ENCODE measurements at places on chromosomes 3 and 15.

GRCh38 chr3:119301662-119302061 is 7.5 kb downstream of the ARHGAP31 start:
- no peak for DNase-seq

DNA sequence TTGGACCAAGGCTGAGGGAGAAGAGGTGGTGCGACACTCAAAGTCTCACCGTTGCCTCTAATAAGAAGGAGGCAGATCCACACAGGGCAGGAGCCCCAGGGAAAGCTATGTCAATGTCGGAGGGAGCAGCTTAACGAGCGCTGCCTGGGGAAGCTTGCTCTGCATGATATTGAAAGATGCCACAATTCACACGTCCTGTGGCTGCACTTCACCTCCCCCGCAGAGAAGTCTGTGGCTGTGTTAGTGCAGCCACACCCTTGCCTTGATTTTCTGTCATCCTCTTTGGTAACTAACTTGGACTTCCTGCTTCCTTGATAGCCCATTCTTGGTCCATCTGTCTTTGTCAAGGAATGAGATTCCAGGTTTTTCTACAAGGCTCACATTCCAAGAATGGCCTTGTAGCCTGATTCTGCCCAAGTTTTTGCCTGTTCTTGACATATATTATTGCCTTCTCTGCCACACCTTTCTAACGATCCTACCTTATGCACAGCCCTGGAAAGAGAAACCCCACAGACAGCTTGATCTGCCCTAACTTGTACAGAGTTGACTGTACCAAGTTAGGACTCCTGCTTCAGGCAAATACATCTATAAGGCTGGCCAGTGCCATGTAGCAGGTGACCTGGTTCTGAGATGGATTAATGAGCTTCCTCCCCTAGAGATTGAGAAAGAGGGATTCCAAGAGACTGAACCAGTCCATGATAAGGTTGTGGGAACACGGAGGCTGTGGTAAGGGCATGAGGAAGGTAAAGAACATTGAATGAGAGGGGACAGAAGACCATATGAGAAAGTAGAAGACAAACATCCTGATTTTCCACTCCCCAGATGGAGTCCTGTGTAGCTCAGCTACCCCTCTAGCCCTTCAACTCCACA is 153.0 kb upstream of the WNT5A start:
- DNase-seq: no peak

DNA sequence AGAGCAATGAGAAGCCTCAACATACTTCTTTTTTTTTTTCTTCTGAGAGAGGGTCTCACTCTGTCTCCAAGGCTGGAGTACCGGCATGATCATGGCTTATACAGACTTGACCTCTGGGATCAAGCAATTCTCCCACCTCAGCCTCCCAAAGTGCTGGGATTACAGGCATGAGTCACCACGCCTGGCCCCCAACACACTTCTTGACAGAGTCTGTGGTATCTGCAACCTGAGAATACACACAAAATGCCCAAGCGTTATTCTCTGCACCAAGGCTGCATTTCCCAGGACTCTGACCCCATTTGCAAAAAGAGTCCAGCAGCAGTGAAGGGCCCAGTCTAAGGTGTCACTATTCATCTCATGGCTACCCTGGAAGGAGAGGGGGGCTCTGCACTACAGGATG is 42.7 kb upstream of the BLM start:
- no peak for DNase-seq

GRCh38 chr3:24339266-24339825 is 155.3 kb downstream of the THRB start:
- DNase-seq: no peak

DNA sequence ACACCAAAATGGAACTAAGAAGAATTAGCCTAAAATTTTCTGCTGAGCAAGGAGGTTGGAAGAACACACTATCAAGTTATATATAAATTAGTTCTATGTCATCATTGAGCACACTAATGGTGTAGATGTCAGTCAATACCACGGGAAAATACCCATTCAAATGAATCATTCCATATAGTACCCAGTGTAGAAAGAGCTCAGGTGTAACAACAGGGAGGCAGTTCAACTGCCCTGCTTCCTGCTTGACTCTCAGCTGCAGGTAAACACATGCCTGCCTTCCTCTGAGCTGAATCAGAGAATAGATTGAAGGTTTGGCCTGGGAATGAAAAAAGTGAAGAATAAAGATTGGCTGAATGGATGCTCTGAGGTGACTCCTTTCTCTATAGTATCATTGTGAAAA is 1088.0 kb downstream of the AGBL1 start:
- no peak for DNase-seq

- no peak for DNase-seq
Observed at GRCh38 chr3:188868803-188869202, 303.0 kb upstream of the TPRG1 start.

GRCh38 chr3:146626403-146627122 is 21.4 kb upstream of the PLSCR5 start:
- DNase-seq: no peak

- DNase-seq: no peak
Observed at GRCh38 chr3:86990734-86991481, at the start of gene VGLL3. TSS of gene VGLL3 (minus strand) at chr3:86991149. CDS start at chr3:86990743, 406 bp downstream.

DNA sequence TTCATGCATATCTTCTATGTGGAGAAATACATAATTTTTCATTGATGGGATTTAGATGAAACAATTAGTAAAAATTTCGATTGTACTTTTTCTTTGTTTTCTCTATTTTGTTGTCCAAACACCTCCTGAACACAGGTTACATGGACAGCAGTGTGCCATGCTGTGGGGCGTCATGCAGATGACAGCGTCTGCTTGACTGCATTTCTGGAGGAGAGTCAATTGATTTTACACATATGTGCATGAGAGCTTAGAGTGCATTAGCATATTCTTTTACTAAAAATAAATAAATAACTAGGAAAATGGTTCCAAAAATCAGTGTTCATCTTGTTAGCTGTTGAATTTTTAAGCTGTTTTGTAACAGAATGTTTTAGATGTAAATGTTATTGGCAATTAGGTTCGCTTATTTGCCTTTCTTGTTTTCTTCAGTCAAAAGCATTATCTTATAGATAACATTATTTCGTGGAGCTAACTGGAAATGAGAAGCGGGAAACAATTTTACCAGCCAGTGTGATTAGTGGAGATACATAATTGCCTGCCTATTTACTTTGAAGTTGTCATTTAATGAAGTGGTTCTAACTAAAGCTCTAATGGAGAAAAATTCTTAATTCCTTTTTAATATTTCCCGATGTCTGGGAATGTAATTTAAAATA is 82.7 kb upstream of the VGLL3 start:
- no peak for DNase-seq

GRCh38 chr15:63339006-63339766 is 42.5 kb downstream of the CA12 start:
- no peak for DNase-seq

GRCh38 chr3:97860364-97860763 is 38.6 kb downstream of the CRYBG3 start:
- no peak for DNase-seq

DNA sequence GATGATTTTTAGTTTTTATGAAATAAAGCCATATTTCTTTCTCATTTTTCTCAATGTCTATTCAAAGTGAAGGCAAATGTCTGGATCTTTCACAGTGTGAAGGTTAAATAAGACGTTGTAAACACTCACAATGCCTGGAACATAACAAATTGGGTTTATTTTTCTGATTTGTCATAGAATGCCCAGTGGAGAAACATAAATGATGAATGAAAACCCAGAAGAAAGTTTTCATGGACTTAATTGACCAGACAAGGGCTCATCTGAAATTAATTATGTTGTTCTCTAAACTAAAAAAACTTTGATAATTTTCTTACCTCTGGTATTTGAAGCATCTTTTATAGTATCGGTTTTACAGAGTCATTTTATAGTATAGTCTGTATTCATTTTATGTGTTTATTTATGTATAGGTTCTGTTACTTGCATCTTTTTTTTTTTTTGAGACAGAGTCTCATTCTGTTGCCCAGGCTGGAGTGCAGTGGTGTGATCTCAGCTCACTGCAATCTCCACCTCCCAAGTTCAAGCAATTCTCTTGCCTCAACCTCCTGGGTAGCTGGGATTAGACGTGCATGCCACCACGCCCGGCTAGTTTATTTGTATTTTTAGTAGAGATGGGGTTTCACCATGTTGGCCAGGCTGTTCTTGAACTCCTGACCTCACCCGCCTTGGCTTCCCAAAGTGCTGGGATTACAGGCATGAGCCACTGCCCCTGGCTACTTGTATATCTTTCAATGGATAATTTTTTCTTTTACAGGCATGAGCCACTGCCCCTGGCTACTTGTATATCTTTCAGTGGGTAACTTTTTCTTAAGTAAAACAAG is 15.1 kb upstream of the BNIP2 start:
- no peak for DNase-seq

DNA sequence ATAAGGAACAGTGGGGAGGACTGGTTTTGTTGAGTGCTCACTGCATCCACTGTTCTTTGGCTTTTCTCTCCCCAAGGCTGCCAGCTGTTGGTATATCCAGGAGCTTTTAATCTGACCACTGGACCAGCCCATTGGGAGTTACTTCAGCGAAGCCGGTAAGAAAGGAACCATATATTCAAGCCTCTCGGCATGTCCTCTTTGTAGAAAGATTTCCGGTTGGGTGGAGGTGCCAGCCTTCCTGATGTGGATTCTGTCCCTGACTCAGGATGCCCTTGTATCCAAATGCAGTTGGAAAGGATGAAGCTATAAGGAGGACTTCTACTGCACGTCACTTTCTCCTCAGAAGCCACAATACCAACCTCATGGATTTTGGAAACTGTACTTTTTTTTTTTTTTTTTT is 14.2 kb downstream of the NIT2 start:
- no peak for DNase-seq

DNA sequence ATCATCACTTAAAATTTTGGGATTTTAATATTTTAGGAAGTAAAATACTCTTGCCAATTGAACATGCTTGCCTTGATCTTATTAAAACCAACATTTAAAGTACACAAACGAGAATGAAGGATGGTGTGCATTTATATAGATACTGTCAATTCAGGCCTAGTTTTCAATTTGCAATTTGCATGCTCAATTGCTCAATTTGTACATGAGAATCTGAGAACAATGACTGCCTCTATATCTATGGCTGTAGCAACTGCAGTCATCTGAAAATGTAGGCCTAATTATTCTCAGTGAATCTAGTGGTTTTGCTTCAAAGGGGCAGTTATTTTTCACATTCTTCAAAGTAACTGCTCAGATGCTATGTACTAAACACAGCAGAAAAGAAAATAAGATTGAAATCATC is 18.8 kb downstream of the ZBBX start:
- DNase-seq: no peak

DNA sequence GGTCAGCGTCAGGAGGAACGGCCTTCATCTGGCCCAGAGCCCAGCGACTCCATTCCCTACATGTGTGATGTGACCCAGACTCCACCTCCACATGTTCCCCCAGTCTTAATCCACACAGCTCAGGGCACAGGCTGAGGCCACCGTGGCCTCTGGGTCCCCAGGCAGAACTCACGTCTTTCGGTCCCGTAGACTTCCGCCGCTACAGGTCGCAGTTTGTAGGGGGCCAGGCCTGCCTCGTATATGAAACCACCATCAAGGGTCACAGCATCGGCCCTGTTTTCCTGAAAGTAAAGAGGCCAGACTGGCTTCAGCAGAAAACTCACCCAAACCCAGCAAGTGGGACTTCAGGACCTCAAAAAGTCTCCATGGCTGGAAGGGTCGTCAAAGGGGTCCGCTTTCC is 8.6 kb downstream of the LTF start:
- no peak for DNase-seq

GRCh38 chr3:47503033-47503432 is 10.5 kb downstream of the ELP6 start:
- no peak for DNase-seq

DNA sequence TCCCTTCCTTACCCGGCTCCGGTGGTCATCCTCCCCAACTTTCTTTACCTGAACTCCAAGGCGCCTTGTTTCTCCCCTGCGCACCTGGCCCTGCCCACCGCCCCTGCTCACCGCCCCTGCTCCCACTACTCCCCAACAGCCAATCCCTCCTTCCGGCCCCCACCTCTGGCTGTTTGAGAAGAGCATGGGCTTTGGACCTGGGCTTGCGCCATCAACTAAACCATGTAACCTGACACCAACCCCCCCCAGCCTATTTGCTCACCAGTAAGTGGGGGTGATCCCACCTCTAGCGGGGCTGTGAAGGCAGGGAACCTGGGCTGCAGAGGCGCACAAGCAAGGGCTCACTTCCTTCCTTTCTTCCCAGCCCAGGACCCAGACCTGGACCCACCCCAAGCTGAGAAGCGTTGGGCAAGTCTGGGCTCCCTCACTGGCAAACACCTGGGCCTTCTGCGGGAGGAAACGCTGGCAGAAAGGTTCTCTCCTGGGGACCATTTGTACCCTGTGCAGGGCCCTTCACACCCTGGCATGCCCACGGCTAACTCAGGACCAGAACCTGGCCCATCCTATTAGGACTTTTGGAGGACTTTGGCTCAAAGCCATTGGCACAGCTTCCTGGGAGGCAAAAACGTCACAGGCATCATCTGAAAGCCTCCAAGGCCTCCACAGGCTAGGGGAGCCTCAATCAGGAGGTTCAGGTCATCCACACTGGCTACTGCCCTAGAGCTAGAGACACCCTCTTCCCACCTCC is at the start of gene PLXNB1:
Gene PLXNB1, minus strand, starts transcription at position 127 of the 748 bp plus-strand sequence. CDS start 5,475 bp downstream, outside the sequence.
- DNase-seq: no peak

GRCh38 chr3:46386205-46386604 is 15.5 kb downstream of the CCR5 start:
- no peak for DNase-seq

DNA sequence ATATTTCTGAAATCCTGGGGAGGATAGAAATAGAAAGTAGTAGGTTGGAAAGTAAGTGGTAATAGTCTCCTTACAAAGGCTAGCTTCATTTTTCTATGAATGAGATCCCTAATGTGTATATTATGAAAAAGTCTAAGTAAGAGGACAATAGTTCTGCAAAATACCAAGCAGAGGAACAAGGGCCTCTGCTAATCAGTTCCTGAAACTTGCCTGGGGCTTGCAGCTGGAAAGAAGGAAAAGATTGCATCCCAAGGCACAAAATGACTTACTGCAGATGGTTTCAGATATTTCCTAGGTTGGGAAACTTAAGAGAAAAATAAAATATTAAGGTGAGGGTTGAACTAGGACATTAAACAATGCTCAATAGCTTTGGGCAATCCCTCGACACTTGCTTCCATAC is 293.6 kb downstream of the GAP43 start:
- no peak for DNase-seq

DNA sequence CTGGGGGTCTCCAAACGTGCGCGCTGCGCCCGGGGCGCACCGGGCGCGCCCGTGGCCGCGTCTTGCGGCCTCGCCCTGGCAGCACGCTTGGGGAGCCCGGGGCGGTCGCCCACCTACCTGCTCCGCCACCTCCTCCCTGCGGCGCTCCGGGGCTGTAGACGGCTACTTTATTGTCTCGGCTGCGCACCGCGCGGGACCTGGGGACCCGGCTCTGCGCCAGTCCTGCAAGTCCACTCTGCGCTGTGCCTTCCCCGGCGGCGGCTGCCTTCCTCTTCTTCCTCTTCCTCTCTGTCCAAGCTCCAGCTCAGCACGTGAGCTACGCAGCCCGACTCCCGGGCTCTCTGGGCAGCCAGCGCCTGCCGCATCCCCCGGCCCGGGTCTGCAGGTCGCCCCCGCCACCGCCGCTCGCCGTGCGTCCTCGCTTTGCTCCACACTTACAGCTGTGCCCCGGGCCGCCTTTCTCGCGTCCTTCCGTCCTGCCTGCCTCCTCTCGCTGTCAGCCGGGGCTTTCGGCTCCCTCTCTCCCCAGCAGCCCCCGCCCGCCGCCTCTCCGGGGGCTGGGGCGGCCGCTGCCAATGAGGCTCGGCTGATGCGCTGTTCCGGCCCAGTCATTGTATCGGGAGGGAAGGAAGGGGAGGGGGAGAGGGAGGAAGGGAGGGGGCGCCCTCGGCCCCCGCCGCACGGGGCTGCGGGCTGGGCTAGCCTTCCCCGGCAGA is 156.4 kb upstream of the FRMD4B start:
- DNase-seq: no peak

GRCh38 chr3:129531699-129532098 is 3.3 kb downstream of the RHO start:
- DNase-seq: no peak

Data from activated CD4-positive, alpha-beta T cell treated with anti-CD3 and anti-CD28 coated beads, Interleukin-2, amount 50 U/mL, for 48 hours (primary cell).